ENCODE measurements at places on chromosomes 2 and 18.

DNA sequence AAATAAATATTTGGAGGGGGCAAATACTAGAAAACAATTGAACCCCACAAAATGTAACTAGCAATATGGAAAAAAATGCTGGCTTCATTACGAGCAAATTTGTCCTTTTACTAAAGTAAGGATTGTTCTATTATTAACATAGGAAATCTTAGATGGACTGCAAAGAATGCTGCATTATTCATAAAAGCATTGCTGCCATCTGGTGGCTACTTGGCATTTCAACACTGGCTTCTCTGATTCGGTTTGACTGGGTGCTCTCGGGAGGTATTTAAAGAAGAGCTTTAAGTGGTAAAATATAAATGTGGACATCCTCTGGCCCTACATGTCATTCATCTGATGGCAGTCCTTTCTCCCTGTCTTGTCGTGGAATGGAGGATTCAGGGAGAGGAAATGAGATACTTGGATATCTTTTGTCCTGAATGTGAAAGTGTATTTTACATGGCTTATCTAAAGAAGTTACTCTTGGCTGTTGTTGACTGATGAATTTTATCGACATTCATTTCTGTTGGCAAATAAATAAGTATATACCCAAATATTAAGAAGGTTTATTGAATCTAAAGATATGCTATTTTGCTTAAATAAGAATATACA, 130.2 kb downstream of the ARHGAP15 start:
- DNase-seq = no peak

- peak; percentile 70 for DNase-seq
Measured at GRCh38 chr2:184598002-184598315, 370 bp upstream of the ZNF804A start.

DNA sequence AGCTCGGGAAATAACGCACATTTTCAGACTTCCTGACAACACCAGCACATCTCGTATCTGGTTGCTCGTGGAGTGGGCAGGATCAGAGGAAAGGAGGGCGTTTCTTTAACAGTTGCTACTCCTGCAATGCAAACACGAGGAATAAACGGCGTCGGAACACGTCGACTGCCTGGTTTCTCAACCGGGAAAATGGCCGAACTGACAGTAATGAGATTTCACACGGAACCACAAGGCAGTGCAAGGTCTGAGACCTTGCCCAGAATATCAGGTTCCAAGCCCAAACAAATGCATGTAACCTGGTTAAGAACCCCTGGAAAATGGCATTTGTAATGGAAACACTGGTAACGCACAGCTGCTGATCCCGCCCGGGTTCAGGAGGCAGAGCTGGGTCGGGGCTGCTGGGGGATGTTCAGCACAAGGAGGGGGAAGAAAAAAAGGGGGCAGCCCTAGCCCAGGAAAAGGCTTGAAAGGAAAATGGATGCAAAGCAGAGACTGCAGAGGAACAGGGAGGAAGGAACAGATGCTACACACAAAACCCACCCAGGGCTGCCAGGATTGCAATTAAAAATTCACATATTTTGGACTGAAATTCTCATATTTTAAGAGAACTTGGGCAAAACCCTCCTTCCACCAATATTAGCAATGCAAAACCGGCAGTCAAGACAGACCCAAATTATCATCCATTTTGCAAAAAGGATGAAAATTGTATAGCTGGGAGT, 61.6 kb upstream of the KLHL29 start:
- no peak for DNase-seq

DNA sequence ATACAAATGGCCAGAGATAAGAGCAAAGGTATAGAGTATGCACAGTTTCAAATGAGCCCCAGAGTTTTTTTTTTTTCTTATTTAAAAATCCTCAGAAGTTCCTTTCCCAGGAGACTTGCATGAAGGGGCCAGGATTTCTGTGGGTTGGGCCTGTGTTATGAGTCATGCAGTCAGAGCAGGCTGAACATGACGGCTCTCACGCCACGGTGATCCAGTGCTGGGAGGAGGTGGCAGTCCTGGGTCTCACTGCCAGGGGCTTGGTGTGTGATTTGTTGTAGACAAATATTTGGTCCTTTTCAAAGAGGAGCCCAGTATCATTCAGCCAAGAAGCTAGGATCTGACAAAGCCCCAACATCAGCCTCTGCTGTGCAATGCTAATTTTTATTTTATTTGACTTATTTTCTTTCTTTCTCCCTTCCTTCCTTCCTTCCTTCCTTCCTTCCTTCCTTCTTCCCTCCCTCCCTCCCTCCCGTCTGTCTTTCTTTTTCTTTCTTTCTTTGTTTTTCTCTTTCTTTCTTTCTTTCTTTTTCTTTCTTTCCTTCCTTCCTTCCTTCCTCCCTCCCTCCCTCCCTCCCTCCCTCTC, 10.4 kb upstream of the KCNE4 start:
- DNase-seq = no peak

GRCh38 chr2:127721978-127722355, 20.7 kb downstream of the SFT2D3 start:
- no peak for DNase-seq

- DNase-seq = no peak
Measured at GRCh38 chr2:211591426-211591825, 947.2 kb downstream of the ERBB4 start.

GRCh38 chr2:143219266-143219665, 90.0 kb downstream of the ARHGAP15 start:
- no peak for DNase-seq

- DNase-seq = no peak
Measured at GRCh38 chr18:76491776-76492668, 3.0 kb downstream of the ZNF516 start.

DNA sequence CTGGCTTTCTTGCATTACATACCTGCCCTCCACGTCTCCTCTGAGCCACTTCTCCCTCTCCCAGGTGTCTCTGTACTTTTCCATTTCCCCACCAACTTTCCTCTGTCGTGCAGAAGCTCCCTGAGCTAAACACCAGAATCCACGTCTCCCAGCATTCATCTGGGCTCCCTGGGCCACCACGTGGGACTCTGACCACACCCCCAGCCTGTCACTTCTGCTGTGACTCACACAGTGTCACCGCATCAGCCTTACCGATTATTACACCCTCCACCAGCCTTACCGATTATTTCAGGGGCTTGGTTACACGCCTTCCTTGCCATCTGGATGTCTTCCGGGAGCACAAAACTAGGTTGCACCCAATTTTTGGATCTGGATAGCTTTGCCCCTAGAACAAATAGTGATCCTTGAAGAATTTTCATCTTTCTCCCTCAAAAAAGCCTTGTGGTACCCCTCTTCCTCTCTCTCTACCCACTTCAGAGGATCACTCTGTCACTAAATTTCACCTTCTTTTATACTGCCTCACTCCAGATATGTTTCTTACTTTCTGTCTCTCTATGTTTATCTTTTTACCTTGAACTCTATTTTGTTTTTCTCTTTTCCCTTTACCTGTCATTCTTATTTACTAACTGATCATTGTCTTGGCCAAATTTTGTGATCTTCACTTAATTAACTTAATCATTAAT, 136.9 kb upstream of the CAB39 start:
- no peak for DNase-seq

DNA sequence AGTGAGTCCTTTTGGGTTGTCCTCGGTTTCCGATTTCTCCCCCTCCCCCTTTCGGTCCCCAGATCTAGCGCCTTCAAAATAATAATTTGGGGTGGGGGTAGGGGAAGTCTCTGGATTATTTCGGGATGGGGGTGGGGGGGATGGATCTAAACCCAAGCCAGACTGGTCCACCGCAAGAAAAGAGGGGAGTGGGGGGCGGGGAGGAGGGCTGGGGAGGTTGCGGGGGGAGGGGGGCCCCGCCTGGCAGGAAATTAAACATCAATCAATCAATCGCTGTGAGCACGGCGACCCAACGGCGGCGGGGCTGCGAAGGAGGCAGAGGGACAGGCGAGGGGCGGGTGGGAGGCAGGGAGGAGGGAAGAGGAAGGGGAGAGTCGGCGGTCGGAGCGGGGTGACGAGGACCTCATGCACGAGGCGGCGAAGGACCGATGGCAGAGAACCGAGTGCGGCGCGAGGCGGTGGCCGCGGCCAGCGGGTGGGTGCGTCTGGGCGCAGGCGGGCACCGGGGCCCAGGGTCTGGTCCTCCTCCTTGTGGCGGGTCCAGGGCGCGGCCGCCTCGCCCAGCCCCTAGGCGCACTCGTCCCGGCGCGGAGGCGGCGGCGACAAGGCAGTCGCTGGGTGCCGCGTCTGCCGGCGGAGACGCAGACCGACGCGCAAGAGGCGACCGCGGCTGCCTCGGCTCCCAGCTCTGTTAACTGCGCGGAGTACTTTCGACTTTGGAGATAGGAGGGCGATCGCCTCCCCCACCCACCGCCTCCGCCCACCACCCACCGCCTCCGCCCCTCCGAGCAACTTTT, 468 bp upstream of the SATB2 start:
- peak; percentile 68 for DNase-seq

DNA sequence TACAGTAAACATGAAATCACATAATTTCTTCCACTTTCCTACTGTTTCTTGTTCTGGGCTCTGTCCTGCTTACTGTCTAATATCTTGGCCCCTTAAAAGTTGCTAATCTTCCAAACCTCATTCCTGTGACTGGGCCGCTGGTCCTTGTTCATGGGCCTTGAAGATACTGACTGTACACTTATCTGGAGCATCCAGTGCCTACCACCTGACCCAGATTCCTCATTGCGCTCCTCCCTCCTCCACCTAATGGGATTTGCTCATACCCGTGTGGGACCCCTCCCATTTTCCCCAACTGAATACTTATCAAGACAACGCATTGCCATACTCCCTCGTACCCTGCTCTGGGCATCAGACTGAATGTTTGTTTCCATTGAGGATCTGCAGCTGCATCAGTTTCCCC, 6.1 kb upstream of the IL37 start:
- DNase-seq = no peak

DNA sequence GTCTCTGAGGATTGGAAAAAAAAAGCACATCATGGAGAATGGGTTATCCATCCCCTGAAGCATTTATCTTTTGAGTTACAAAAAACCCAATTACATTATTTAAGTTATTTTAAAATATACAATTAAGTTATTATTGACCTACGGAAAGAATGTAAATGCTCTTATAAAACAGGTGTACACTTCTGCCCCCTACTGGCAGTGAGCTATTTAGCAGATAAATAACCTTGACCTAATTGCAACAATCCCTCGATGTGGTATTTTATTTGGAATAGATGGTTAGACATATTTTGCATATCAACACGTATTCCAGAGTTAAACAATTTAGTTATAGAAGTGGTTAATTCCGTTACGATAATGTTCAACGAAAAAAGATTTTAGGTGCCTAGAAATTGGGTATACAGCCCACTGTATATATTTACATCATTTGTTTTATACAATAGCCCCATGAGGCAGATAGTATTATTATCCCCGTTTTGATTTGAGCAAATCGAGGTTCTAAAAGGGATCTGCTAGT, 9.1 kb upstream of the DAW1 start:
- DNase-seq = no peak

DNA sequence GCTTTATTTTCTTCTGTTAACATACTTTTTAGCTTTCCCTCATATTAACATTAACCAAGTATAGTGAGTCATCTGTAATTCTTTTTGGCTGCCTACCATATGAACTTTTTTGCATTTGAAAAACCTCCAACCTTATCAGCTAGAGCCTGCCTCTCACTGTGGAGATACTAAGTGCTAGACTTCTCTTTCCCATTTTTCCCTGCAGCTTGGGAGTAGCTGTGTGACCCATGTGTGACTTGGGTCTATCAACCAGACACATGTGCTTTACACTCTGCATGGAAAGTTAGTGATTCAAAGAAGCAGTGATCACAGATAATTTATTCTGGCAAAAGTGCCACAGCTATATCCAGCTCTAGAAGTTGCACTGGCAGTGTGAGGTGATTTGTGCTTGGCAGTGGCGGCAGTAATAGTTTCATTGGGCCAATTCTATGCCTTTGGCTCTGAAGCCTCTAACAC, 36.3 kb downstream of the PREPL start:
- no peak for DNase-seq

DNA sequence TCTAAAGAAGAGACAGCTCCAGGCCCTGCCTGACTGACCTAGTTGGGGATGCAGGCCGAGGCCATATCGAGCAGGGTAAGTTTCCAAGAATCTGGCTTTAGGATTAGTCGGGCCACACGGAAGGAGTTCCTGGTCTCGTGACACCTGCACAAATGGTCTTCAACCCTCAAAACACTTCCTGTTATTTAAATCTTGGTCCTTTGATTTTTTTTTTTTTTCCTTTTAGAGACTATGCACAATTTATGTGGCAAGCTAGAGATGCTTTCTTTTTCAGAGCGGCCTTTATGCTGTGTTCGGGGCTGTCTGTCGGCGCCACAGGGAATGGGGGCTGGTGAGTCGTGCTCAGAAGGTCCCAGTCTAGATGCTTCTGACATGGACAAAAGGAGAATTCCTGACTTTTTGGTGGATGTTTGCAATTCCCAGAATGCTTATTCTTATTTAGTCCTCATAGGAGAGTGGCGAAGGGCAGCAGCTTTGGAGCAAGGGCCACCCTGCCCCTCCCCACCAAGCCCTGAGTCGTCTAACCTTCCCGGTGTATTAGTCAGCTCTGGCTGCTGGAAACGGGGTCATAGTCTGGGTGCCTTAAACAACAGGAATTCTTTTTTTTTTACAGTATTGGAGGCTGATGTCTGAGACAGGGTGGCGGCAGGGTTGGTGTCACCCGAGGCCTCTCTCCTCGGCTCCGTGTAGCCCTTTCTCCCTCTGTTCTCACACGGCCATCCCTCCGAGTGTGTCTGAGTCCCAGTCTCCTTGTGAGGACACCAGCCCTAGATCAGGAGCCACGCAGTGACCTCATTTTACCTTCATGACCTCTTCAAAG, 27.4 kb downstream of the HPCAL1 start:
- DNase-seq = no peak

GRCh38 chr2:190972213-190972612, 41.8 kb downstream of the STAT1 start:
- no peak for DNase-seq

DNA sequence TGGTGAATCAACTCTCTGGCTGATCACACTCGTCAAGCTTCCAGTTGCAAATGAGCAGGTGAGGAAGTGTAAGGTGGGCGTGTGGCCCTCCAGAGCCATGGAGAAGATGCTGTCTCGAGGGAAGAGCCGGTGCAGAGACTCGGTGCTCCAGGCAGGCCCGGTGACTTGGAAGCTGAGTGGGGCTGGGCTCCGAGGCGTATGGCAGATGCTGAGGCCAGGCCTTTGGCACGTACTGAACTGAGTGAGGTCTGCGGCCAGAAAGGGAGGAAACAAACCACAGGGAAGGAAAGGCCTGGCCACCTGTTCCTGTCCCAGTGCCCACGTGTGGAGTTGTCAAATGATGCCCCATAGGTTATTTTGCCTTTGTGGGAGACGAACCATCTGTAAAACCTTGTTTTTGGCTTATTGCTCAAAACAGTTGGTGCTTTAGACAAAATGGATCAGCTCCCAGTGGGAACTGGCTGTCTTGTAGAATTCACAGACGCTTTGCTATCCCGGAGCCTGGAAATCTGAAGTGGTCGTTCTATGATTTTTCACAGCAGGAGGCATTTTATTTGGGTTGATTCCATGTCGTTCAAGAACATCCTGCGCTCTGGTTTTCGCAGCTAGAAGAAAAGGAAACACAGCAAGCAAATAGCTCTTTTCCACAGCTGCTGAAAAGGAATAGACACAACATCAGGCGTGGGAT, 117.5 kb upstream of the TMEM18 start:
- peak; percentile 74 for DNase-seq

GRCh38 chr2:54666131-54666633, 57.3 kb upstream of the EML6 start:
- DNase-seq = no peak

Data from left forelimb (tissue), 1 donor.